ENCODE measurements at places on chromosomes 12 and 14.
A peak's percentile ranks its signal among the peaks of the same experiment; 100 is the strongest.

- no peak for DNase-seq
Observed at GRCh38 chr14:92484132-92484823, 29.3 kb upstream of the RIN3 start.

DNA sequence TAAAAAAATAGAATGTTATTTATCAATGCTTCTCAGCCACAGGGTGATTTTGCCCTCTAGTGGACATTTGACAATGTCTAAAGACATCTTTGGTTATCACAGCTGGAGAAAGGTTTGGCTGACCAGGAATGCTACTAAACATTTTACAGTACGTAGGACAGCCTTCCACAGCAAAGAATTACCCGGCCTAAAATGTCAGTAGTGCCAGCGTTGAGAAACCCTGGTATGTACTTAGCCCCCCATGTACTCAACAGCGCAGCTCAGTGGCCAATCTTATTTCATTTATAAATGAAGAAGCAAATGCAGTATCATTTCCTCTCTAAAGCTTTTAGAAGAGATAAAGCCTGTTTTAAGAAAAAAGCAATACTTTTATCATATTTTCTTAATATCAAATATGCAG lies 5.8 kb downstream of the MARK3 start:
- DNase-seq, result peak; percentile 68

GRCh38 chr12:55717011-55718007 lies 1.5 kb downstream of the BLOC1S1 start:
- DNase-seq, result no peak

DNA sequence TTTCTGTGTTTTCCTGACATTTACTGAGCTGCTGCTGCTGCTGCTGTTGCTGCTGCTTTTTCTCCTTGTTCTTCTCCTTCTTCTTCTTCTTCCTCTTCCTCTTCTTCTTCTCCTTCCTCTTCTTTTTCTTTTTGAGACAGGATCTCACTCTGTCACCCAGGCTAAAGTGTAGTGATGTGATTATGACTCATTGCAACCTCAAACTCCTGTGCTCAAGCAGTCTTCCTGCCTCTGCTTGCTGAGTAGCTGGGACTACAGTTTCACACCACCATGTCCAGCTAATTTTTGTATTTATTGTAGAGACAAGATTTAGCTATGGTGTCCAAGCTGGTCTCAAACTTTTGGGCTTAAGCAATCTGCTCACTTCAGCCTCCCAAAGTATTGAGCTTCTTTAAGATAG lies 95.8 kb downstream of the TMTC3 start:
- no peak for DNase-seq

- no peak for DNase-seq
Observed at GRCh38 chr12:117076410-117077372, 22.5 kb downstream of the TESC start.

DNA sequence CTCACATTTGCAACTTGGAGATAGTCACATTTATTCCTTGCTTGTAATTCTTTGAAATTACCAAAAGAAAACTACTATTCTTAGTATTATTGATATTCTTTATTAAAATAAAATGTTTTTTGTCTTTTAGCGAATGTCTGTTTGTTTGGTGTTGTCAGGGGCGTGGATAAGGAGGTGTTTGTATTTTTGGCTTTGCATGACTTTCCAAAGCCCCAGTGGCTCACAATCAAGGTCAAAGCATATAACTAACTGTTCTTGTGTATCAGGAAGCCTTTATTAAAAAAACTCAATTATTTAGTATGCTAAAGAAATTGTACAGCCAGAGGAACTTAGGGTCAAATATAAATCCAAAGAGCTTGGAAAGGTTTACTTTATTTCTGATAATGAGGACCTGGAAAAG lies 17.9 kb downstream of the GPHB5 start:
- DNase-seq, result no peak

DNA sequence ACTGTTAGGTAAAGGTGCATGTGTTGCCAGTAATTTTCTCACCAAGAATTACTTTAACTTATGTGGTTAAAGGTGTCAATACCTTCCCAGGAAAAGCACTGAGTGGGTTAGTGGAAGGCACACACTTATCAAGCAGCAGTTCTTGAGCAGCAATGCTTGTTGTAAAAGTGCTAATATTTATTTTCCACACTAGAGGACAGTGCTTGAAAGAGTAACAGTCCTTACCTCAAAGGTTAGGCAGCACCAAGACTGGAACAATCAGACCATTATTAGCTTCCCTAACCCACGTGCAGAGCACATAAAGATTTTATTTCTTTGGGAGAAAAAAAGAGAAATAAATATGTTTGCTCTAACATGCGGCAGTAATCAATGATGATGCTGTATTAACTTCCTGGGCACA lies 48.8 kb upstream of the KRR1 start:
- DNase-seq, result peak; percentile 39

- DNase-seq, result no peak
Observed at GRCh38 chr14:96095058-96095457, 55.9 kb downstream of the C14orf132 start.

DNA sequence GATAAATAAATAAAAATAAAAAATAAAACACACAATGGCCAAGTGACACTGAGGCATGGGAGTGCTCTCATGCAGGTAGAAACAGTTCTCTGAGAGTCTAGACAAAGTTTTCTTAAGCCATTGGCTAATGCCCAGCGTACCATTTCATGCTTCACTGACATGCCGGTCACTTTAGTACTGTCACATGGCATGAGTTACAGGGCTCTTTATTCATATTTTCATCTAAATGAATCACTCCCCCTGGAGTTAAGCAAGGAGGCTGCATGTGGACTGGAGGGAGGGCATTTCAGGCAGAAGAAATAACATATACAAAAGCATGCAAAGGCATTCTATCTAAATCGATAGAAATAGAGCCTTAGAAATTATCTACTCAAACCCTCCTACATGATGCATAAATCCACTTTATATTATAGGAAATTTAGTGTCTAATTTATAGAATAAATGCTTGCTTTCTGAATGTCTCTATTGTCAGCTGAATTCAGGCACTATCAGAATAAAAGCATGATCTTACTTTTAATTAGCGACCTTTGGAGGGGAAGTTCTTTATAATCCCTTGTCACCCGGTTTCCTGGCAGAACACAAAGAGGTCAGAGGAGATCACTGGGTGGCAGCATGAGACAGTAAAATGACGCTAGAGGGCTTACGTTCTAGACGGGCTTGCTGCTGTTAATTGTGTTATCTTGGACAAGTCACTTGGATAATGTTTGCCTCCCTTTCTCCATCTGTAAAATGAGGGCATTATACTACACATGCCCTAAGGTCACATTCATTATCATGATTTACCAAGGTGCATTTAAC lies 17.5 kb downstream of the DYRK4 start:
- peak; percentile 43 for DNase-seq

- DNase-seq, result peak; percentile 52
Observed at GRCh38 chr12:32891956-32892355, 4.6 kb downstream of the PKP2 start.

DNA sequence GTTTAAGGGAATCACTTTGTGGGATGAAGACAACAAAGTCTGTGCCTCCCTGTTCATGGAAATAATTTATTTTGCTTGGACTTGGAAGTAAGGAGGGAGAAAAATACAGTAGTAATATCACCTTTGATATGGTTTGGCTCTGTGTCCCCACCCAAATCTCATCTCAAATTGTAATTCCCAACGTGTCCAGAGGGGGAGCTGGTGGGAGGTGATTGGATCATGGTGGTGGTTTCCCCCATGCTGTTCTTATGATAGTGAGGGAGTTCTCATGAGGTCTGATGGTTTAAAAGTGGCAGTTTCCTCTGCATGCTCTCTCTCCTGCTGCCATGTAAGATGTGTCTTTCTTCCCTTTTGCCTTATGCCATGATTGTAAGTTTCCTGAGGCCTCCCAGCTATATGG lies 460.7 kb downstream of the NOVA1 start:
- no peak for DNase-seq

DNA sequence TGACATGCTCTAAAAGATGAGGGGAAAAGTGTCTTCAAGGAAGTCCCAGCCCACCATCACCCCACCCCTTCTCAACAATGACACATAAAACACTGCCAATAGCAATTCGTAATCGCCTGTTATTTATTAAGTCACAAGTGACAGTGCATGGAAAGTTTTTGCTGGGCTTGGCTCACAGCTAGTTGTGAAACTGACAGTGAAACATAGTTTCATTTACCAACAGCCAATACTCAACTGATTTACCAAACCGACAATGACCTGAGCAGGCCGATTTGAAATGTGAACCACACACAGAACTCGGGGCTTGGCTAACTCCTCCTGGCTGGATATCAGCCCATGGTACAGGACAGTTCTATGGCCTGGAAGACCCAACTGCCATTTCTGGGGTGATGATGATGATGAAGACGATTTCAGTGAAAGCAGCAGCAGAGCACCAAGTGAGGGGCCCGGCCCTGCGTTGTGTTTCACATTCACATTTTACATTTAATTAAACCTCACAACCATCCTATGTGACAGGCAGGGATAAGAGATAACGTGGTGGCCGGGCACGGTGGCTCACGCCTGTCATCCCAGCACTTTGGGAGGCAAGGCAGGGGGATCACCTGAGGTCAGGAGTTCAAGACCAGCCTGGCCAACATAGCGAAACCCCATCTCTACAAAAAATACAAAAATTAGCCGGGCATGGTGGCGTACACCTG lies 42.7 kb downstream of the CAMKK2 start:
- no peak for DNase-seq

GRCh38 chr14:50000380-50001150 lies 107.7 kb downstream of the ARF6 start:
- peak; percentile 51 for DNase-seq

DNA sequence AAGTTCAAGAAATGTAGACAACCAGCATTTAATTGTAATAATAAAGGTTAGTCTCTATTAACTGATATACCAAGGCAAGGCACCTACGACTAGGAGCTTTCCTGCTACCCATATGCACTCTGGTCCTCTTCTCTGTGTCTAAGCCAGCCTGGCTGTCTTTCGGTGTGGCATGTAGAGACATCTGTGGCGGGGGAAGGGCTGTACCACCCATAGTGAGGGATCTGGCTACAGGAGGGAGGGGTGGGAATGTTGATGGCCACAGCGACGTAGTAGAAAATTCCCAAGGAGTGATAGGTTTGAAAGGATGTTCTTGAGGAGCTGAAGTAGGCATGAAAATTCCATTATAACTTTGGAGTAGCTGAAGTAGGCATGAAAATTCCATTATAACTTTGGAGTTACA lies 344.2 kb downstream of the ATP23 start:
- no peak for DNase-seq

DNA sequence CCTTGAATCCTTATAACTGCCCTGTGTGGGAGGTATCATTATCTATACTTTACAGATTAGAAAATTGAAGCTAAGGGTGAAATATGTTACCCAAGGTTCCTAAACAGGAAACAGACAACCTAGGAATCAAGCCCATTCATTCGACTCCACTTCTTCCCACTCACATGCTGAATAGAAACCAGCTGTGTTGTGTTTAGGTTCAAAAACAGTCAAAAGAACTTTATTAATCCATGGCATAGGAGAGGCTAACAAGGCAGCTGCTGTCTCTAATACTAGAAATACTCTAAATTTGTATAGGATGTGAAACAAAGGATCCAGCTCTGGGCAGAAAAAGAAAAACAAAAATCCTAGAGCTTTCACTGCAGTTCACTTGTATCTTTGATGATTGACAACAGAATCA lies 9.9 kb downstream of the AMDHD1 start:
- no peak for DNase-seq

DNA sequence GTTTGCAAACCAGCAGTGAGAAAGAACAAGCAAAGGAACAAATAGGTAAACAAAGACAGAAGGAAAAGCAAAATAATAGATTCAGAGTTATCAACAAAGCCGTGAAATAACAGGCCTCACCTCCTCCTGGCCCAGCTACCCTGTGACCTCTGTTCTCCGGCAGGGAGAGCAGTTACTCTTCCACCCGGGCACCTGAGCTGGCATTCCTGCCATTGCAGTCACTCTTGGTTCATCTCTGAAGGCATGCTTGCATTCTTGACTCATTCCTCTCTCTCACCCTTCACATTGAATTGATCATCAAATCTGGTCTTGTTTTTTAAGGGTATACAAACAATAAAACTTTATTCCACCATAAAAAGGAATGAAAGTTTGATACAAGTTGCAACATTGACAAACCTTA lies 95.1 kb downstream of the TTC8 start:
- no peak for DNase-seq

GRCh38 chr12:101780599-101780998 lies 41.3 kb upstream of the SYCP3 start:
- no peak for DNase-seq

DNA sequence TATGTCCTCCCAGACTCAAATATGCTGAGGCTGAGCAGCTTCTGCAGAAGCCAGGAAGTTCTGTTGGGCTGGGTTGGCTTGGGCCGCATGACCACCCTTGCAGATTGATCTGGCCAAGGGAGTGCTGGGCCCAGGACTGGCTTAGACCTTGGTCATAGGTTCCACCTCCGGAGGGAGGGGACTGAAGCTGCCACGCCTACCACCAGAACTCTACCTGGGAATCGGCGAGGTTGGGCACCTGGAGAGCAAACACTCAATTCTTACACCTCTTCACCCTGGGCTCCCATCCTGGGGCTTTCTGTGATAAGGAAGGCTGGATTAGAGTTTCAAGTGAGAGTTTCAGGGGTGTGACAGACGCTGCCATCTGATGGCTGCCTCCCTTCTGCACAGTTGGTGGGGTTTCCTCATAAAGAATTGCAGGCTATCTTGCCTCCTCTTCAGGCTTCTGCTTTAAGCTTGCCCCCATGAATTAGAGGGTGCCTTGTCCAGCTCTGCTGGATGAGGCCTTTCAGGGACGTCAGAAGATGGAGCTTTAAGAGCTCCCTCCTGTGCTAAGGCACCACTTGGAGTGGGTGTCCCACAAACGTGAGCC lies 5.8 kb downstream of the SLC24A4 start:
- no peak for DNase-seq

- no peak for DNase-seq
Observed at GRCh38 chr14:34179727-34180126, 228.9 kb upstream of the EGLN3 start.

- DNase-seq, result no peak
Observed at GRCh38 chr12:2805143-2805520, 7.3 kb upstream of the ITFG2 start.

DNA sequence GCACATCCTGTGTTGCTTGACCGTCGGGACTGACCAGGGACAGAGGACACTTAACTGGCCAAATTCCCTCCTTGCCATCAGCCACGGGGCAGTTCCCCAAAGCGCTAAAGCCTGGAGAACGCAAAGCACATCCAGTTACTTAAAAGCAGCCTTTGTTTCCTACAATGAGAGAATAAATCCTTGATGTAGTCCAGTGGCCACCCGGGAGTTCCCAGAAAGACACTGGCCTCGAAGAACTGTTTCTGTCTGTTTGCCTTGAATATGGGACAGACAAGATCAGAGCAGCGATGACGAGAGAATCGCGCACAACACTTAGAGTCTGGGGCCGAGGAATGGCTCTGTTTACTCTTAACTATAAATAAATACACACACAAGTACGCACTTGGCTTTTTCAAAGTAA lies 102.2 kb downstream of the TNFAIP2 start:
- DNase-seq, result no peak

DNA sequence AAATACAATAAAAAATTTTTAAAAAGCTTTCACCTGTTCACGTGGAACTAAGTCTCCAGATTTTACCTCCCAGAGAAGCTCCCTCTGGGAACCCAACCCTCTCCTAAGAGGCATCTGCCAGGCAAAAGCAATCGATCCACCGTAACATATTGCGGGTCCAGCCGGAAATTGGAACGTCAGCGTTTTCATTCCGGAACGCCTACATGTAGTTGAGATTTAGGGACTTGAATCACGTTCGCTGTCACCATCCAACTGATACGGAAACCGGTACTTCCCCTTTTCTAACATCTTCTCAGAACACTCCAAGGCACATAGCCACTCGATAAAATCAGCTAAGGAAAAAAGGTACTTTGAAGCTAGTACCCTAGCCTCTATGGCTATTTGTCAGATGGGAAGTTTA lies 70.3 kb downstream of the COX16 start:
- no peak for DNase-seq

GRCh38 chr12:130704606-130705005 lies 11.5 kb downstream of the RIMBP2 start:
- DNase-seq, result no peak

All from retinal pigment epithelial cell (primary cell).